Neural progenitor cell (in vitro differentiated cells): ENCODE measurements at places on chromosomes 2 and 18.

DNA sequence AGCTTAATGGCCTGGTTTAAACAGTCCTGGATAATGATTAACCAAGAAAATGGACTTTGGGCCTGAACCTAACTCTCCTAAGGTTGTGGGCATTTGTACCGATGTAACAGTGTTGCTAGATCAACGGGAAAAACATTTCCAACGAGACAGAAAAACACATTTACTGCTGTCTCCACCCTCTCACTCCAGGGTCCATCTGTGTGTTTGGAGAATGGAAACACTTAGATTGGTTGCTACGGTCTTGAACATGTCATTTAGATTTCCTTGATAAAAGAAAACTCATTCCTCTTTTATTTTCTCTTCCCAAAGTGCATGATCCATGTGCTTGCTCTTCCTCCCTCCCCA, 88.0 kb downstream of the SOCS6 start:
- DNase-seq = no peak

DNA sequence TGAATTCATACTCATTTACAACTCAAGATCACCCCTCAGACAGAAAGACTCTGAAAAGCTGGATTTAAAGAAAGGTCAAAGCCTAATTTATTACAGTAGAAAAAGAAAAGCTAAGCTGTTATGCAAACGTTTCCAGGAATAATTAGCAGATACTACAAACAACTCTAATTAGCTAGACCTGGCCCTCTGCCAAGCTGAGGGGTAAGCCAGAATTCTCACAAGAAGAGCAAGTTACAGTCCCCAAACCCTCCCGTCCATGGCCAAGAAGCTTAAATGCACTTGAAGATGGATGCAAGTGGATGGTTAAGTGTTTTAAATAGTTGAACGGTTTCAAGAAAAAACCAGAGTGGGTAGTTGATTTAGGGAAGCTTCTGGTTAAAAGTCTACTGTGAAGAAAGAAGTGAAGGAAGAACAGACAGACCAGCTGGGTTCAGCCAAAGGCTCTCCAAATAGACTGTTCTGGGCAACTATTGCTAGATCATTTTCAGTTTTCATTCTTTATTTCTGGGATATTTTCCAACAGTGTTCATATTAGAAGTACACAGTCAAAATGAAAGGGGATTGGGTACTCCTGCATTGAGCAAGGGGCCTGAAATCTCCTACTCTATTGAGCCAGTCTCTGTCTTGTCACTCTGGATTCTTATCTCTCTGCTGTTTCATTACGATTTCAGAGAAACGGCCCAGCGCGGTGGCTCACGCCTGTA, 4.8 kb downstream of the LMAN2L start:
- DNase-seq = no peak

- DNase-seq = no peak
Observed at GRCh38 chr2:158655628-158656027, 139.5 kb upstream of the DAPL1 start.

- DNase-seq = no peak
Observed at GRCh38 chr2:198483051-198483450, 678.7 kb downstream of the PLCL1 start.

- no peak for DNase-seq
Observed at GRCh38 chr2:172865422-172865821, 129.8 kb downstream of the RAPGEF4 start.

- DNase-seq = no peak
Observed at GRCh38 chr2:238220892-238221521, 17.5 kb upstream of the ILKAP start.

GRCh38 chr18:56121669-56122068, 516.7 kb downstream of the TXNL1 start:
- DNase-seq = no peak

DNA sequence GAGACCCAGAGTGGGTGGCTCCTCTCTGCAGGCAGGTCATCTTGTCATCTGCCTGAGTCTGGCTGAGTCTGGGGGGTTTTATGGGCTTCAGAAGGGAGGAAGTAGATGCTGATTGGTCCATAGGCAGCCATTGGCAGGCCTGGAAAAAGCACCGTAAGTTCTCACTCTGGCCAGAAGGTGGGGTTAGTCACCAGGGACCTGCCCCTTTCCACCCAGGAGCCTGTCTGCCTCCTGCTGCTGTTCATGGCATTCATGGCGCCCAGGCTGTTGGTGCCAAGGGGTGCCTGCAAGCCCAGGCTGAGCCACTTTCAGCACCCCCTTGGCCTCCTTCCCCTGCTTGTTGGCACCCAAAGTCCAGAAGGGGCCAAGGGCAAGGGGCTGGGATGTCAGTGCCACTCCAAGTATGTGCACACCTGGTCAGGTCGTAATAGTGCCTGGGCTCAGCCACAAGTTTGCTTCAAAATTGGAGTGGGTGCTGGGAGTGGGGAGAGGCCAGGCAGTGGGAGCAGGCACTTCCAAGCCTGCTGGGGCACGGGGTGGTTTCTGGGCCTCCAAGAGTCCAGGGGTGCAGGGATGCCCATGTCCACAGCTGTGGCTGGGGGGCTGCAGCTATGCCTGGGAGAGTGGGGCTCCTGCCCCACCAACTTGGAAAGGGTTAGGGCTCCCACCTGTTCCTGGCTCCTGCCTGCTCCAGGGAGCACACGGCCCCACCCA, 178.1 kb downstream of the FAM210A start:
- no peak for DNase-seq

- DNase-seq = no peak
Observed at GRCh38 chr2:18186816-18187613, 308.5 kb downstream of the KCNS3 start.

DNA sequence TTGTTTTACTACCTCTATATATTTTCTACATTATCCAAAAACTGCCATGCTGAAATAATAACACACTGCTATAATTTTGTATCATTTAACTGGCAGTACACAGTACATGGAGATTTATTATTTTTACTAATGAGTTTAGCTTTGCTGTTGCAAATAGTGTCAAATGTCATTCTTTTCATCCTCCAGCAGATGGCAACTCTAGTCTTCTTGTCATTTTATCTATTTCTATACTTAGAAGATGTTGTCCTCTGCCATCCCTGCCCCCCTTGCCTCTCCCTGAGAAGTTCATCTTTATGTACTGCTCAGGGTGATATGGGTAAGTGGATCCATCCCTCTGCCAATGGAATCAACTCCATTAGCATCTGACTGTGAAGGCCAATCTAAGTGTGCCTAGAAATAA, 21.7 kb upstream of the LRRTM1 start:
- DNase-seq = peak; percentile 46

- DNase-seq = no peak
Observed at GRCh38 chr2:158042666-158043065, 59.0 kb upstream of the UPP2 start.

DNA sequence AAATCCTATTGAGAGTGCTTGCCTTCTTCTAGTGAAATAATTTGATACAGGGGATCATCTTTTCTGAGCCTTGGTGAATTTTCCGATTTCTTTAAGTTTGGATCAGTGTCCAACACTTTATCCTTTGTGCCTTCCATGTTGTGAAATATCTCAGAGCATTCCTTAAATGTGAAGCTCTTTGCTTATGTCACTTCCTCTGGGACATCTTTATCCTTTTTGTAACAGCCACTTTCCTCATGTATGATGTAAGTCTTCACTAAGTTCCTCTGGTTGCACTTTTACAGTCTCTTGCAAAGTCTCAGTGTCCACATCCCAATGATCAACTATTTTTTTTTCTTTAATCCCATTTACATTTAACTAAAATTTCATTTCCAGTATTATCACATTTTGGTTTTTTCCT, 254.2 kb downstream of the EN1 start:
- no peak for DNase-seq

- DNase-seq = no peak
Observed at GRCh38 chr2:236558036-236558435, 11.6 kb upstream of the ACKR3 start.

GRCh38 chr18:63705401-63705800, 2.6 kb downstream of the SERPINB11 start:
- no peak for DNase-seq

- no peak for DNase-seq
Observed at GRCh38 chr2:229641676-229642075, 72.7 kb downstream of the DNER start.

DNA sequence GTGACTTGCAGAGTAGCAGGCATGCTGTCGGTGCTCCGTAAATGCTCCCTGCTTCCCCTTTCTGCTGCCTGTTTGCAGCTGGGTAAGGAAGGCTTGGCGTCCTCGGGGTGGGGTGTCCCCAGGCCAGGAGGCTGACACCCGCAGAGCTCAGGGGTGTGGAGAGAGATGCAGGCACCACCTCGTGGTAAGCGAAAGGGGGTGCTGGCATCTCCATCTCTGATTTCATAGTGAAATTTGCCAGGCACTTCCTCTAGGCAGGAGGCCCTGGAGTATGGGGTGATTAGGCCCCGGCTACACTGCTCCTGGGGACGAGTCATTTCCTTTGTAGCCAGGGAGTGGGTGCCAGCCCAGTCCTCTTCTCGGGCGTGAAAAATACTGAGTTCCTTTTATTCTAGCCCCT, 160.4 kb downstream of the KLHL29 start:
- no peak for DNase-seq

DNA sequence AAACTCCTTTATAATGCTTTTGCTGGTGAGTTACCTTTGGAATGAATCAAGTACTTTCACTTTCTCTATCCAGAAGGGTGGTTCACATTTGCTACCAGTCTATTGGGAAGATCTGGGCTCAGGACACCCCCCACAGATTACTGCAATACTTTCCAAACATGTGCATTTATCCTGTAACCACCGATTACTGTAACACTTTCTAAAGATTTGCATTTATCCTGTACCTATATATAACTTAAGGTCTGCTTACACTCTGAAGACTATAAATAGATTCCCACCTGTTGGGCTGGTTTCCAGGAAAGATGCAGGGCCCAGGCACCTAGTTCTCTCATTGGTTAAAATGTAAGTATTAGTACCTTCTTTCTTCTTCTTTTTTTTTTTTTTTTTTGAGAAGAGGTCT, 113.0 kb upstream of the NEDD4L start:
- no peak for DNase-seq

DNA sequence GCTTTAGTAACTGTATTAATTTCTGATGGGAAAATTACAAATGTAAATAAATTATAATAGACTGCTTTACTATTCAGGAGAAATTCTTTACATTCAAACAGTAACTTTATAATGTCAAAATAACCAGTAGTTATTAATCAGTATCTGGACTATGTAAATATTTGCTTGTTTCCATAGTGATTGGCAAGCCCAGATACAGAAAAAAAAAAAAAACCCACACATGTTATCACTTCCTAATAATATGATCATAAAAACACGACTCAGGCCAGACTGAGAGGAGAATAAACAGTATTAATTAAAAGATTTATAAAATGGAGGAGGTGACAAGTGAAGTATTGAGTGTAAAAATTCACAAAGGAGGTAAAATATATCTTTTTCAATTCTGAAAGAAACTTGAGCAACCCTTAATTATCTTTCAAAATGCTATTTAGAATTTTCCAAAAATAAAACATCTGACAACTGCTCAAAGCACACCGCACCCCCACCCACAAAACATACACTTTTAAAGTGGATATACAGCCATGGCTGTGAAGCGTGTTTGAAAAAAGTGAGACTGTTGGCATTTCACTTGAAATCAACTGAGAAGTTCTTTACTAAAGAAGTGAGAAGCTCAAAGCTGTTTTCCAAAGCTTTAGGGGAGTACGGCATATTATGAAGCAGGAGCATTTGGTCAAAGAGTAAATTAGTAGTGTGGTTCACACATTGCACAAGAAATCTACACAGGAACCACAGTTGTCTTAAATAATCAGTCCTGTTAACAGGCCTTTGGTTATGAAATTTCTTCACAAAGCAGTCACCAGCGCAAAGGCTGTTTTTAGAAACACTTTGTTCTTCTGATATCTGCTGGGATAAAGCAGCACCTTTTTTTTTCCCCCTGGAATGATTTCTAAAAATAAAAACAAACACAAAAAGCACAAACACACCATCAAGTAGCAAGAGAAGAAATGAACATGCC, 475.8 kb downstream of the TXNL1 start:
- DNase-seq = no peak

GRCh38 chr2:98805412-98806171, 74.7 kb upstream of the MGAT4A start:
- peak; percentile 15 for DNase-seq

DNA sequence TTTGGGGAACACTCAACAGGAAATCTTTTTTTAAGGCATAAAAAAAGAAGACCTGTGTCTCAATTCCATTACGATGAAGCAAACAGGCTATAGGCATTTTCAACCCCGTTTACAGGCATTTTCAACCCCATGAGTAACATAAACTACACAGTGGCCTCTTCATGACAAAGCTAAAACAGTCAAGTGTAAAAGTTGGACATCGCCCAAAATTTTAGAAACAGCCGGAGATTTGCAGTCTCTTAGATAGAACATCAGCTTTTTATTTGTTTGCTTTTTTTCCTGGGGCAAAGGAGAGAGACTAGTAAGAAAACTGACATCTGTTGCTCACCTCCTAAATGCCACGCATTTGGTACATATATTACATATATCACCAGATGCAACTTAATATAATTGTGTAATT, 173.7 kb downstream of the CMPK2 start:
- DNase-seq = no peak

GRCh38 chr18:21805771-21806366, 65.3 kb downstream of the MIB1 start:
- DNase-seq = no peak

GRCh38 chr2:158501301-158501700, 44.5 kb downstream of the PKP4 start:
- no peak for DNase-seq

DNA sequence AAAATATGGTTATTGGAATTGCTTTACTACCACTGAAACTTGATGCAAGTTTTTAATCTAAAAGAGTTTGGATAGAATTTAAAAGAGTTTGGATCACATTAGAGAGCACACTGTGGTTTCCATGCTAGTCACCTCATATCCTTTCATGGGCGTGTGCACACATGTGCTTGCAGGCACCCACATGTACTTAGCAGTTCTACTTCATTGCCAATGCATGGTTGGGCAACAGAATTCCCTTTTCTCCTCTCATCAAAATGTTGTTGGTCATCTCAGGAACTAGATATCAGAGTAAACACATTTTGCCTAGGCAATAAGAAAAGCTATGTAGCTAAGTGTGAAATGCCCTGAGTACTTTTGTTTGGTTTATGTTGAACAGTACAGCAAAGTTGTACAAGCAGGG, 254.1 kb upstream of the RASGRP3 start:
- no peak for DNase-seq

DNA sequence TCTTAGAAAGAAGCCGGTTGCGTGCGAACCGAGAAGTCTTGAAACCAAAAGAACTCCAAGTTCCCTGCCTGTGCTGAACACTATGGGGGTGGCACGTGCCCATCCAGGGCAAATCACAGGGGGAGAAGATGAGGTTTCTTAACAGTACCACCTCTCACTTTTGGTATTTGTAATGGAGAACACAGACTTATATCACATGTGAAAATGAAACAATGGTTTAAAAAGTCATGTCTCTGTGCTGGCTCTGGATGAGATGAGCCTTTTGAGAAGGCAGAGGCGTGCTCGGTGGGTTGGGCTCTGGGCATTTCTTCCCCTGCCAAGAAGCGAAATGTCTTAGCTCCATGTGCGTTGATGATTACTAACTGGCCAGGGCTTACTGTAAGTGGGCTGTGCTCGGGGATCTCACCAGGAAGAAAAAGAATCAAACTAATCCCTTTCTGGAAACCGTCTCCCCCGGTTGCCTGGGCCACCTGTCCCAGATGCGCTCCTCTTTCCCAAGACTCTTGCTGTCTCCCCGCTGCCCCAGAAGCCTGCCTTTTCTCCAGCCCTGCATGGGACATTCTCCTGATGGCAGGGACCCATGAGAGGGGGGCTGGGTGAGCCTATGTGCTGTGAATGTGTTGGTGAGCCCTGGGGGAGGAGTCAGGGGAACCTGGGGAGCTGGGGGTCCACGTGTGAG, 252.9 kb downstream of the PRKCE start:
- peak; percentile 11 for DNase-seq

GRCh38 chr2:21646345-21646744, 522.6 kb downstream of the TDRD15 start:
- DNase-seq = no peak

GRCh38 chr2:76089683-76090082, 379.0 kb upstream of the GCFC2 start:
- DNase-seq = no peak
